ENCODE measurements at places on chromosomes 3 and 15.

- DNase-seq, result no peak
These were observed 24.8 kb upstream of the TRIM59 start for GRCh38 chr3:160474416-160474838.

GRCh38 chr3:57007521-57008460 is 52.7 kb upstream of the SPATA12 start:
- DNase-seq, result peak; percentile 82

- DNase-seq, result peak; percentile 45
These were observed 66.9 kb upstream of the CSPG5 start for GRCh38 chr3:47645551-47645950.

GRCh38 chr15:67022587-67023105 is 42.8 kb upstream of the SMAD3 start:
- DNase-seq, result no peak

DNA sequence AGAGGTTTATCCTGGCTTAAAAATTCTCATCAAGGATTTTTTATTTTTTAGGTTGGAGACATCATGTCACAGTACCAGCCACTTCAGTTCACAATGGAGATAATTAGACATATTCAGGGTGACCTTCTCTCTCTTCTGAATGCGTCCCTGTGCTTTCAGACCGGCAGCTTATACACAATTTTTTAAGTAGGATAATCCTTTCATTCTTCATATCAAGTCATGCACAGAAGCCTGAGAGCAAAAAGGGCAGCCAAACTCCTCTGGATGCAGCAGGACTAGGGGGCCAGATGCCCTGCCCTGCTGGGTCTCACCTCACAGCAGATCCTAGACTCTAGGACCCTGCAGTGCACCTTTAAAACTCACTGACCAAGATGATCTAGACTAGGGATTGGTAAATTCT is 210.4 kb downstream of the ERC2 start:
- no peak for DNase-seq
